ENCODE measurements at places on chromosomes 11 and 22.

DNA sequence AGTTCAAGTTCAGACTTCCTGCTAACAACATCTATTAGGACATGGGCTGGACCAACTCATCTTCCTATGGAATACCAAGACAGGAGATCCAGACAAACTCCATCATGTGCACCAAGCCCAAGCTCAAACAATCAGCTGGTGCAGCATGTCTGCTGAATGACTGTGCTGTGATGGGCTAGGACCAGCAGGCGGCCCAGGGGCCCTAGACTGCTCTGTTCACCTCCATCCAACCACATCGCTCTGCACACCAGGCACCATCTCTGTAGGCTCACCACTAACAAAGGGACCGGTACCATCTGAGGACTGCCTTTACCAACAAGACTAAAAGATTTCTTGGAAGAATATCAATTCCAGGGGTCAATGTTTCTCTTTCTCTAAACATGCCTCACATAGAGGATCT lies 10.3 kb downstream of the BRD1 start:
- DNase-seq, result no peak

- DNase-seq, result no peak
Measured at GRCh38 chr11:46345881-46346484, 1.3 kb upstream of the DGKZ start.

DNA sequence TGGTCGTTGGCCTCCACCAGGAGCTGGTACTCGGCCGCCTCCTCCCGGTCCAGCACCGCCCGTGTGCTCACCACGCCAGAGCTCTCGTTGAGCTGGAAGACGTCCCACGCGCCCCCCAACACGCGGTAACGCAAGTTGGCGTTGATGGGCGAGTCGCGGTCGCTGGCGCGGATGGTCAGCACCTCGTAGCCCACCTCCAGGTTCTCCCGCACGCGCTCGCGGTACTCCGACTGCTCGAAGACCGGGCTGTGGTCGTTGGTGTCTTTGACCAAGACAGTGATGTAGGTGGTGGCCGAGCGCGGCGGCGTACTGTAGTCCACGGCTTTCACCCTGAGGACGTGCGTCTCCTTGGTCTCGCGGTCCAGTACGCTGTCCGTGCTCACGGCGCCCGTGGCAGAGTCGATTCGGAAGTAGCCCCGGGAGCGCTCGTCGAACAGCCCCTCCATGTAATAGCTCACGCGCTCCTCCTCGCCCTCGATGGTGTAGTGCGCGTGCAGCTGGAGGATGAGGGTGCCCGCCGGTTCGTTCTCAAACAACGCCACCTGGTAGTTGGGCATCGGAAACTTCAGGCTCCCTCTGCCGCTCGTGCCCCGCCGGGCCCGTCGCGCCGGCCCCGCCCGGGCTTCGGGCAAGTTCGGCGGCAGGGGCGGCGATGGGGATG lies 1.4 kb downstream of the CELSR1 start:
- DNase-seq, result no peak

DNA sequence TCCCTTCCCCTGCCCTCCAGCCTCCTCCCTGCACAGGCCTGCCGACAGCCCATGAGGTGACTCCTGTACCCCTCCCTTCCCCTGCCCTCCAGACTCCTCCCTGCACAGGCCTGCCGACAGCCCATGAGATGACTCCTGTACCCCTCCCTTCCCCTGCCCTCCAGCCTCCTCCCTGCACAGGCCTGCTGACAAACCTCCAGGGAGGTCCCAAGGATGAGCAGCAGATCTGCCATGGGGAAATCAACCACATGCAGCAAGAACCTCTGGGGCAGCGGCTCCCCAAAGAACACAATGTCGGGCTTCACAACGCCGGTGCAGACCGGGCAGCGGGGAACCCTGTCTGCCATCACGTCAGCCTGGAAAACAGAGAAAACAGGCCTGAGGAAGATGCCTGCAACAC lies 12.3 kb downstream of the SIRT3 start:
- no peak for DNase-seq

GRCh38 chr22:28952857-28953256 lies 69.5 kb downstream of the ZNRF3 start:
- DNase-seq, result peak; percentile 27

DNA sequence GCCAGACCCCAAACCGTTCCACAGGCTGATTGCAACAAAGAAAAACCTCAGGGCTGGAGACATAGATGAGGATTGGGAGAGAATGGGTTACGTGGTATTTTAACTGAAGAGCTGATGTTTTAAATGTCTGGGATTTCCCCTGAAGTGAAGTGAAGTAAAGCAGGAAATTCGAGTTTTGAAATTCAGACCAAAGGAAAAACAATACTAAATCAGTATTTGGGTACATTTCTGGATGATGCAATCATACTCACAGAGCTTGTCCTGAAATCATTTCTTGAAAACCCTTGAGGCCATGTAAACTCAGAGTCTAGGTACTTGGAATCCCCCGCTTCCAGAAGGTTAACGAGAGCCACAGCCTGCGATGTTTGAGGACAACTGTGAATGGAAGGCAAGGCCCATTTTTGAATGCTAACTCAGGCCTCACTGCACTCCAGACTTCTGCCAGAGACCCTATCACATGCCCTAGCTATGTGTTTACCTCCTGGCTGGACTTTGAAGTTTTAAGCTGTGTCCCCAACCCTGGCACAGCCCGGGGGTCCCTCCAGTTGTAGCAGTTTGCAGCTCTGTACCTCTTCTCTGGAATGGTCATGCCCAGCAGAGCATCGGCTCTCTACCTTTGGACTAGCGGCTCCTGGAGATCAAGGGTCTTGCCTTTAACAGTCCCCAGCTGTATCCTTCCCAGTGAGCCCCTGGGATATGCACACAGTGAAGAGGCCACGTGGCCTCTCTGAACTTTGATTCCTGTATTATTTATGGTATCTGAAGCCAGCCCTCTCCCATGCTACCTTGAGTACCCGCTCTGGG lies 5.4 kb upstream of the FTH1 start:
- DNase-seq, result peak; percentile 98

GRCh38 chr11:2975594-2975993 lies 16.5 kb downstream of the NAP1L4 start:
- DNase-seq, result peak; percentile 32

DNA sequence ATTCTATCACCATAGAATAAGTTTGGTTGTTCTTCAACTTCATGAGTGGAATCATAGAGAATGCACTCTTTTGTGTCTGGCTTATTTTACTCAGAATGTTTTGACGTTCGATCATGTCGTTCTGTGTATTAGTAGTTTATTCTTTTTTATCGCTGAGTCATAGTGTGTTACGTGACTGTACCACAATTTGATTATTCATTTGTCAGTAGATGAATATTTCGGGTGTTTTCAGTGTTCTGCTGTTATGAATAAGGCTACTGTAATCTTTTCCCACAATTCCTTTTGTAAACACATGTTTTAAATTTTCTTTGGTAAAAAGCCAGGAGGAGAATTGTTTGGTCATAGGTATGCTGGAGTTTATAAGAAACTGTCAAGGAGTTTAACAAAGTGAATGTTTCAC lies 279.9 kb upstream of the B3GAT1 start:
- DNase-seq, result peak; percentile 4

DNA sequence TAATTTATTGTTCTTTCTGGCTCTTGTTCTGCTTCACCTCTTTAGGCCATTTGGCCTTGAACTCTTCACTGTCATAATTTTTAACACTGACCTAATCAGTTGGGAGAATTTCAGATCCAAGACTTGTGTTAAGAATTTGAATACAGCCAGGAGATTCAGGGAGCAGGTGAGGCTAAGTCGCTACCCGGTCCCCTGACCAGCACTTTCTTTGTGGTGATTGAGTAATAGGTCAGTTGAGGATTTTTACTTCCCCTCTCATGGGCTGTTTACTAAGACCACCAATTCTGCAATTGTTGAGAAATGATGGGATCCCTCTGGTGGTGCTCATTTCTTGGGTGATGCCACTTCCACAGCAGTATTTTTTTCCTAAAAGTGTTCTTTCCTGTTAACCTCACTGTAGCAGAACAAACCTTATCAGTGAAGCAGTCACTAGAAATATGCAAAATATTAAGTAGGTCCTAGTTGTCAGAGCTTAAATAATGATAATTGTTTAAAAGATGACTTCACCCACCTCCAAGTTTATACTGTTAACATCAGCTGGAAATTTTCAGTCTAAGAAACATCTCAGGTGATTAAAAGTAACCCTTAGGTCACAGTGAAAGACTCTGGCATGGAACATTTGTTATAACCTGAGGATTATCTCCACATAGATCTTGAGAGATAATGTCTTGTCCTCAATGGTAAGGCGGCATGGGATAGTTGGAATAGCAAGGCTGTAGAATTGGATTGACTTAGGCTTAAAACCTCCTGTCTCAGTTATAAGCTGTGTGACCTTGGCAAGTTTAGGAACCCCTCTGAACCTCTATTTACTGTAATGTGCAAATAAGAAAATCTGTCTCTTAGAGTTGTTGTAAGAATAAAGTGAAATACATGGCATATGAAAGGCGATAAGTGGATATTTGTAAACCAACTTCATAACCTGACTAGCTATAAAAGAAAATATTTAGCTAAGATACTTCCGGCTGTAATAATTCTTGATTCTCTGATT lies 41.3 kb downstream of the POLD3 start:
- no peak for DNase-seq

DNA sequence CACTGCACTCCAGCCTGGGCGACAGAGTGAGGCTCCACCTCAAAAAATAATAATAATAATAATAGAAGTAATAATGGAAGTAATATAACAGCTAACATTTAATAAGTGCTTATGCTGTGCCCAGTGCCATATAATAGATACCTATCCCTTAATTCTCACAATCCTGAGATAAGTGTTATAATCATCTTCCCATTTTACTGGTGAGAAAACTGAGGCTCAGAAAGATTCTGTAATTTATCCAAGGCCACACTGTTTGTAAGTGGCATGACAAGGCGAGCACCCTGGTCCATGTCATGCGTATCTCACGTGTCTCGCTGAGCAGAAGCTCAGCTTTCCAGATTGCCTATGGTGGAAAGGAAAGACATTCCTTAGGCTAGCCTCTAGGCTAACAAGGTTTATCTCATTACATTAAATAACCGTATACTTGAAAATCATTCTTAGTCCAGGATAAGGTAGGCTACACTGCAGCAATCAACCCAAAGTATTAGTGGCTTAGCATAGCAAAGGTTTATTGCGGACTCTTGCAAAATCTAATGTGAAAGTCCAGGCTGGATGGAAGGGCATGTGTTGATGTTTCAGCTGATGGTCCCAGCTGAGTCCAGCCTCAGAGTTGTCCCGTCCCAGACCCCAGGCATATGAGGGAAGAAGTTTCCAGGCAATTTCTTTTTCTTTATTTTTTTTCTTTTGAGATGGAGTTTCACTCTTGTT lies 15.0 kb upstream of the LDLRAD3 start:
- DNase-seq, result no peak

- peak; percentile 48 for DNase-seq
Measured at GRCh38 chr11:45658292-45658991, 7.0 kb downstream of the CHST1 start.

GRCh38 chr22:27113641-27114040 lies 456.3 kb downstream of the MIAT start:
- DNase-seq, result no peak

All from AG10803 (cell line).